LHCN-M2 (cell line): ENCODE measurements at places on chromosomes 1 and 21. TPM values are rescaled to one million over a fixed set of nuclear protein-coding genes. Genes with fewer than 3 reads are reported as not detected.

The C4BPA gene
- total RNA-seq, result not detected in 2 replicates

The FCRL3 gene
- total RNA-seq, result not detected in 2 replicates

The FALEC gene
- total RNA-seq, result not detected in 2 replicates

The BCAN gene
- total RNA-seq, result not detected in 2 replicates
